H7 (cell line): ENCODE measurements at places on chromosomes 7 and 10.

GRCh38 chr7:78399033-78399769, 600.6 kb downstream of the PHTF2 start:
- no peak for DNase-seq

- DNase-seq = no peak
Observed at GRCh38 chr7:157372300-157373232, 35.8 kb downstream of the DNAJB6 start.

GRCh38 chr10:78248651-78249464, 215.2 kb downstream of the RPS24 start:
- no peak for DNase-seq

DNA sequence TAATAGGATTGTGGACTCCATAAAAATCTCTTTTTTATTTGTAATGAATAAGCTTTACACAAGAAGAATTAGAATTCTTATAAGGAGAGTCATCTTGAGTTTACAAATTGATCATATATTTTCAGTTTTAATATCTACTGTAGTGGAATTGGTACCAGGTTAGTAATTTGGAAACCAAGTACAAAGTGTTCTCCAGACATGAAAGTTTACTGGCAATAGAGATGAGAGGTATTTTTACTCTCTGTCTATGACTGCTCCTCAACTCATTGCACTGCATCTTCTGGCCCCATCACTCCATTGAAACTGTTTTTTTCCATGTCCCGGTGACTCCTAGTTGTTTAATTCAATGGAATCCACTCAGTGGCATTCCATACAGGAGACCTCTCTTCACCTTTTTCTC, 164.5 kb upstream of the SMIM30 start:
- DNase-seq = no peak

- no peak for DNase-seq
Observed at GRCh38 chr7:104903044-104903443, 111.0 kb upstream of the KMT2E start.

GRCh38 chr7:33554046-33554445, 351.3 kb upstream of the BMPER start:
- DNase-seq = no peak

GRCh38 chr10:43955002-43955596, 306.4 kb upstream of the ZNF32 start:
- no peak for DNase-seq

- DNase-seq = peak; percentile 93
Observed at GRCh38 chr7:101814081-101814990, 3.1 kb upstream of the CUX1 start.
